ENCODE measurements at places on chromosomes 7 and 10.

DNA sequence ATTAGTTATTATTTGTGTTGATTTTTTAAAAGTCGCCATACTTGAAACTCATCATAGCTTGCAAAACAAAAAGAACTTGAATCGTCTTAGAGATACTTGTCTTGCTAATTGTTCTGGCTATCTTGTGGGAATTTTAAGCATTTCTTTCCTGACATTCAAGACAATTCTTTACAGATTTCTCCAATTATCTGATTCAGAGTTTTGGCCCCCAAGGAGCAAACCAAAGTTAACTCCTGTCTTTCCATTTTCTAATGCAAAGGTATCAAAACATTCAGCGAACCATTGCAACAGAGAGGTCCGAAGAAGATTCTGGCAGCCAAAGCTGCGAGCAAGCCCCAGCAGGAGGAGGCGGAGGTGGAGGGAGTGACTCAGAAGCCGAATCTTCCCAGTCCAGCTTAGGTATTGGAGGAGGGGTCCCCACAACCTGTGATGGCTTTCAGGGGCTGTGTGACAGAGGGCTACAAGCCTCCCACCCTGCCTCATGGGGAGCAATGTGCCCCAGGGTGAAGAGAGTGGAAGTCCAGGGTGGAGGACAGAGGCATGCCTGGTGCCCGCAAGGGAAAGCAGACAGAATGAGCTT, 119.4 kb upstream of the STK17A start:
- DNase-seq = no peak

GRCh38 chr10:79927111-79927828, 21.6 kb downstream of the SFTPD start:
- no peak for DNase-seq

DNA sequence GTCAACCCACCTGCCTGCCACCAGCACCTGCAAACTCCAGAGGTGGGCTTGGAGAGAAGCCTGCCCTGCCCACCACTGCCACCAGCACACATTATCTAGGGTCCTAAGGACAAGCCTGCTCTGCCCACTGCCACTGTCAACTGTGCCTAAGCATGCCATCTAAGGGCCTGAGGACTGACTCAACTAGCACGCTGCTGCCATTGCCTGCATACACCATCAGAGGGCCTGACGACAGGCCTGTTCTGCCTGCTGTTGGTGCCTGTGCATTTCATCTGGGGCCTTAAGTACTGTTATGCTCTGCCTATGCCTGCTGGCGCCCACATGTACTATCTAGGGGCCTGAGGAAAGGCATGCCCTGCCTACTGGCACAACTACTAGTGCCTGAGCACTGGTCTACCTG, 27.0 kb upstream of the LRRD1 start:
- no peak for DNase-seq

DNA sequence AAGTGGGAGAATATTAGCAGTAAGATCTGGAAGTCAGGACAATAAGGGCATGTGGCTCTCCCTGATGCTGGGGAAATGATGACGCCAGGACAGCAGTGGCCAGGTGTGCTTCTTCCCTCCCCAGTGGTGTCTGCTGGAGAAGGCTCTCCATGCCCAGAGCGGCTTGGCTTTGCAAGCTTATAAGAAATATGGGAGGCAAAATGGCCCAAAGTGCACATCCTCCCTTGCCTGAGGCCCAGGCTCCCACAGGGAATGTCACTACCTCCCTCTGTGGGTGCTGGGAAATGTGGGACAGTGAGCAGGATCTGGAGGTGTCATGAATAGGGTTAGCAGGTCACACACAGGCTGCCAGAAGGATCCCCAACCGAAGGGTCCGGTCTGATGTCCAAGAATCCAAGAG, 17.1 kb upstream of the ZNF488 start:
- DNase-seq = no peak

DNA sequence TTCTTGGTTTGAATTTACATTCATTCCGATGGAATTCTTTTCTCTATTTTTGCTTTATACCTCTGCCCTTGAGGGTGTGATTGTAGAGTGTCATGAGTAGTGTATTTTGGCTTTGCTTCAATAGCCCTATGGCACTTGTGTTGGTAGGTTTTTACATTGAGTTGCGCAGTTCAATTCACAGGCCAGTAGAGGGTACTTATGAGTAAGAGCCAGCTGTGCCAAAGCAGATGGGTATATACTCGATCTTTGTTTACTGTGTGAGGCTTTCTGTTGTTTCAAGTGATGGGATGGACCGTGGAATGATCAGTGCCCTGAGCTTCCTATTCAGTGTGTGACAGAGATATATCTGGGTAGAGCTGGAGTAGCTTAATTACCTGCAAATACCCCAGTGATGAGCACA, 4.3 kb upstream of the AKR1C3 start:
- no peak for DNase-seq

DNA sequence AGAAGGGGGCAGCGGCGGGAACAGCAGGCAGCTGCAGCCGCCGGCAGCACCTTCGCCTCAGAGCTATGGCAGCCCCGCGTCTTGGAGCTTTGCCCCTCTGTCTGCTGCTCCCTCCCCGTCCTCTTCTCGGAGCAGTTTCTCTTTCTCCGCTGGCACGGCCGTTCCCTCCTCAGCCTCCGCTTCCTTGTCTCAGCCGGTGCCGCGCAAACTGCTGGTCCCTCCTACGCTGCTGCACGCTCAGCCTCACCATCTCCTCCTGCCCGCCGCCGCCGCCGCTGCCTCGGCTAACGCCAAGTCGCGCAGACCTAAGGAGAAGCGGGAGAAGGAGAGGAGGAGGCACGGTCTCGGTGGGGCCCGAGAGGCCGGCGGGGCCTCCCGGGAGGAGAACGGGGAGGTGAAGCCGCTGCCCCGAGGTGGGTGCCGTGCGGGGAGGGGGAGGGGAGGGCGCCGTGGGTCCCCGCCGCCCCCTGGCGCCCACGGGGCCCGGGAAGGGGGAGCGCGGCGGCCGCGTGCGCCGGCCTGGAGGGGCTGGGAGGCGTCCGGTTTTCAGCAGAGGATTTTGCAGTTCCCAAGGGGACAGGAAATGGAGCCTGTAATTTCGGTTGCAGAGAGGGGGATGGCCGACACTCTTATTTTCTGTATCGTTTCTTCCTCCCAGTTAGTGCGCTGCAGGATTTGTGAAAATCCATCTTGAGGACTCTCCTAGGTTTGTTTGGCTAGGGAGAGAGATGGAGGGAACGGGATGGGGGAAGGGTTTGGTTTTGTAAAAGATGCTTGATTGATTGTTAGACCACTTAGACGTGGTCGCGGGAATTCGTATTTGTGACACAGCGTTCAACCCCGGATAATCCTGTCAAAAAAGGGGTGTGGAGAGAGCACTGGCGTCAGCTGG, 630 bp downstream of the RSBN1L start:
- DNase-seq = peak; percentile 66

- peak; percentile 17 for DNase-seq
These were observed 9.6 kb upstream of the EIF5AL1 start for GRCh38 chr10:79502561-79503309.

GRCh38 chr10:105585753-105586152, 944.7 kb downstream of the SORCS3 start:
- no peak for DNase-seq

GRCh38 chr7:38223306-38223705, 45.3 kb downstream of the STARD3NL start:
- no peak for DNase-seq

DNA sequence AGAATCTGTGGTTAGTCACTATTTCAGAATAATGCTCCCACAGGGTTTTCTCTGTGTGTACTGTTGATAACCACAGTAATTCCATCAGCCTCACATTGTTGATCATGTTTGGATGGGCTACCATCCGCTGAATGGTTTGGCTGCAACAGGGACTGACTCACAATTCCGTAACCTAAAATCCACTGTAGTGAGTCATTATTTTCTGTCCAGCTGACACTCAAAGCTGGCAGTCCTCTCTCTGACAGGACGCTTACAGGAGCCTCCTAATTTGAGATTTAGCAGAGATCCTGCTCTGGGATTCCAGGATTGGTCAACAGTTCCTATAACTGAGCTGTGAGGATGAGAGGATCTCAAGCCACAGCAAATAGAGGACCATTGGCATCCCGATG, 32.7 kb downstream of the VWA2 start:
- DNase-seq = no peak

- no peak for DNase-seq
These were observed 20.3 kb upstream of the HYAL4 start for GRCh38 chr7:123824754-123825067.

DNA sequence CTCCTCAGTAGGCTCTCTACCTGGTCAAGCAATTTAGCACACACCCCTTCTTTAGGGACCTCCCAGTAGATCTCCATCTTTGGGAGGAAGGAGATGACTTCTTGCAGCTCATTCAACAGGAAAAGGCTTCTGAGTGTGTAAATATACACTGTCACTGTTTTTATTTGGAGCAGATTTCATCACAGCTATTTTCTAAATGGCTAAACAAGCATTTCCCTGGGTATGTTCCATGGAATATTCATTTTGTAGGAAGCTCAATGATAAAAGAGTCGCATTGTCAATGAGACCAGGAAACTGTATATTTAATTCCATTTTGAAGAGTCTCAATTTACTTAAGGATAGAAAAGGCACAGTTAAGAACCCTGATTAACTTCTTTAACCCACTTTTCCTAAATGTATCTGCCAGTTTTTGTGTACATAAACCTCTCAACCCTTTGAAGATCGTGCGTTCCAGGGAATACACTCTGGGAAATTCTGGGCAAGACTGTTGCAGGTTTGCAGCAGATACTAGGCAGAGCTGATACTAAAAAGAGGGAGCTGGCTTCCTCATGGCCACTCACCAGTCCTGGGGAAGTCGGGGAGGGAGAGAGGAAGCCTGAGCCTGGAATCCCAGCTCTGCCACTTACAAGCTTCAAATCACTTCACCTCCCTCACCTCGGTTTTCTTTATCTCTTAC, 10.1 kb downstream of the LGI1 start:
- no peak for DNase-seq

DNA sequence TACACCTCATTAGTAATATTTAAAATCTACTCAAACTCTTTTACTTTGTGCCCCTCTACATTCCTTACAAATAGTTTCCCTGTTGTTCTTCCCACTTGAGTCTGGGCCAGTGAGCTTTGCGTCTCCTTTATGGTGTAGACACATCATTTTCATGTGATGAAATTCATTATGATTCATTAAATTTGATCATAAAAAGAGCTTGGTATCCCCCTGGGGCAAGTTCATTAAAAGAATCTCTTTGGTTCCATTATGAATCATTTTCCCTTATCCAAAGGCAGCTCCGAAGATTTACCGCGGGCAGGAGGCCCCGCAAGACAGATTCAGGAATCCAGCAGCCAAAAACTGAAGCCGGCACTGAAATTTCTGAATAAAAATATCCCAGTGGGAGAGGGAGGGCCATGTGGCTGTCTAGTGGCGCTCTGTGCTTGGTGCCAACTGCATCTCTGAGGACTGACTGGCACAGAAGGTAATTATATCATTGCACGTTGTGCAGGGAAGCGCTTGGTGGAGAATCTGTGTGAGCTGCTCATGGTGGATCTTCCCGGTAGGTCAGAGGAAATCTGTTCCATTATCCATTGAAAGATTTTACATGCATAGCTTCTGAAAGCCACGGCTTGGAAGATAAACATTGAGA, 151.4 kb upstream of the PITRM1 start:
- DNase-seq = no peak

DNA sequence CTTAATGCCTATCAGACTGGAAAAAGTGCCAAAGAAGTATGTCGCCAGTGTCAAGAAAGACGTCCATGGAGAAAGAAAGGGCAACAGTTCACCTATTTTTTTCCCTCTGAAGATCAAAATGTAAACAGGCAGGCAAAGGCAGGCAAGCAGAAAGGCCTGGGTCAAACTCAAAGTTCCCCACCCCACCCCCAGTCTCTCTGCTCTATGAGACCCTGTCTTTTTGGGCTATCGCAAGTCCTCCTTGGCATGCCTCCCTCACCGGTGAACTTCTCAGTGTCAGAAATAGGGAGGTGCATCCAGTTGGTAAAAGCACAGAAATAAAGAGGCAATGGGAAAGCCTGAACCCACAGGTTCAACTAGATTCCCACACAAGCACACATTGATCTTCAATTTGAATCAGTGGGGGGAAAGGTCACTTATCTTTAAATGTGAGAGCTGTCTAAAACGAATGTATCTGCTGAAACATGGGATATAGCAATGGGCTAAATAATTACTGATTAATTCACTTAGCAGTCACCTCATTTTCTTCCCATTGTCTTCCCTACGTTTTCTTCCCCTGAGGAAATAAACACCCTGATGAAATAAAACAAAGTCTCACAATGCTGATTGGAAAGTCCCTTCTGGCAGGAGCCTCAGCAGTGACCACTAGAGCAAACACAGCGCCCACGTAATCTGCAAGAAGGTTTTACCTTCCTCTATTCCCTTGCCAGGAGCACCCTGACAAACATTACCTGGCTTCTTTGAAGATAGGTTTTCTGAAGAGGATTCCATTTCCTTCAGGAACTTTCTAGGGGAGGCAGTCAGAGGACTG, 31.1 kb downstream of the JAZF1 start:
- no peak for DNase-seq

GRCh38 chr7:69827558-69827957, 229.3 kb downstream of the AUTS2 start:
- DNase-seq = no peak

DNA sequence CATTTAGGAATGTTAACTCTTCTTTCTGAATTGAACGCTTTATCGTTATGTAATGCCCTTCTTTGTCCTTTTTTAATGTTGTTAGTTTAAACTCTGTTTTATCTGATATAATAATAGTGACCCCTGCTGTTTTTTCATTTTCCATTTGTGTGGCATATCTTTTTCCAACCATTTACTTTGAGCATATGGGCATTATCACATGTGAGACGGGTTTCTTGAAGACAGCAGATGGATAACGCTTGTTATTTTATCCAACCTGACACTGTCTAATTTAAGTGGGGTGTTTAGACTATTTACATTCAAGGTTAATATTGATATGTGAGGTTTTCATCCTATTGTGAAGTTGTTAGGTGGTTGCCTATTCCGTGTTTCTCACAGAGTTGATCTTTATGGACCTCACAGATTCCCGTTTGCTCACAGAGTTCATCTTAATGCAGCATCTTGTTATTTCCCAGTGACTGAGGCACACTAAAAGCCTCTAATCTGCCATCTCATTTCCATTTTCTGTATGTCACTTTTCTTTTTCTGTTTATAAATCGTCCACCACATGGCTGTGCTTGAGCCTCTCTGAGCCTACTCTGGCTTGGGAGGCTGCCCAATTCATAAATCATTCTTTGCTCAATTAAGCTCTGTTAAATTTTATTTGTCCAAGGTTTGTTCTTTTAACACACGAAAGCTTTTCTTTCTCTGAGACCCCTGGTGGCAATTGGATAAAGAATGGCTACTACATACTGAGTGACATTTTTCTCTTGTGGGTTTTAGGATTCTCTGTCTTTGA, 286.2 kb downstream of the HTR7 start:
- DNase-seq = no peak

DNA sequence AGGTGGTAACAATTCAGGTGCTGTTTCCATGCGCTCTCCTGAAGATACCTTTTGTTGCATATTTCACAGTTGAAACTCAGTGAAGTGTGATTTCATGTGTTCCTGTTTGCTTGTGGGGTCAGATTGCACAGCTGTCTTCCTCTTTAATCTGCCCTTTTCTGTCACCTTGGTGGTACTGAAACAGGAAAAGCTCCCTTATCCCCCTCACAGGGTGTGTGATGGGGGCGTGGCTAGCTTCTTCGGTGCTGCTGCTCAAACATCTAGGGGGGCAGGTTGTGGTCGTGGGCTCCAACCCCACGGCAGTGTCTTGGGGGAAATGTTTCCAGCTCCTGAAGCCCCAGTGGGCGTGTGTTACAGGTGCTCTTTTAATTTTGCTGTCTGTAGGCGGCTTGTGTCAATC, 107.4 kb upstream of the KLF14 start:
- no peak for DNase-seq

GRCh38 chr7:39637400-39637799, 14.0 kb downstream of the RALA start:
- DNase-seq = no peak

GRCh38 chr7:94436700-94437099, 42.0 kb downstream of the COL1A2 start:
- DNase-seq = no peak
